Activated CD4-positive, alpha-beta T cell treated with anti-CD3 and anti-CD28 coated beads, Interleukin-2, amount 10 ng/mL, durations not matched to agents 7 days and 5 days (primary cell): ENCODE measurements at places on chromosomes 11 and 22.
A peak's percentile ranks its signal among the peaks of the same experiment; 100 is the strongest.

DNA sequence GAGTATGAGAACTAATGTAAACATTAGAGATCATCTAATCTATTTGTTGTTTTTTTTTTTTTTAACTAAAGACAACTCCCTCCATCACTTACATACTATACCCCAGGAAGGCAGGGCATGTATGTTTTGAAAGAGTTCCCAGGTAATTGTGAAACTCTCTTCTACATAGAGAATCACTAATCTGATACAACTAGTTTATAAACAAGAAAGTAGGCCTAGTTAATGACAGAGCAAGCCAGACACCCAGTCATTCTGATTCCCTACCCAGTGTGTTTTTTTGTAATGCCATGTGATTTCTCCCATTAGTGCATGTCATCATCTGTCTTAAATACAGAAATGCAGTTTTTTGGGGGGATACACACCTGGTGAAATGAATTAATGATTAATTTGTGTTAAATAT lies 120.9 kb downstream of the C11orf65 start:
- DNase-seq: no peak

DNA sequence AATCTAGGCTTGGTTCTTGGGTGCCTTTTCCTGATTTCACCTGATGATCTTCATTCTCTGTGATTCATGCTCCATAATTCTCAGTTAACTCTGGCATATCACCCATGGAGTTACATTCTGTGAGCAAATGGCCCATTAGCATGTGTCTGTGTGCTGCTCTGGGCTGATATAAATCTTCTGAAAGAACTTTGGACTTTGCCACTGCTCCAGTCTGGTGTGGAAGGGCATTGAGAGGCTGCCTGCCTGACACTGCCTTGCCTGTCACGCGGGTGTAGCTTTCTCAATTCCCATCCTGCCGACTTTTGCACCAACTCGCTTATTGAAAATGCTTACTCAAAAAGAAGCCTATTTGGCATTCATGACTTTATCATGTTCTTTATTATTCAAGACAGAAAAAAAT lies 42.2 kb downstream of the FAT3 start:
- DNase-seq: no peak

DNA sequence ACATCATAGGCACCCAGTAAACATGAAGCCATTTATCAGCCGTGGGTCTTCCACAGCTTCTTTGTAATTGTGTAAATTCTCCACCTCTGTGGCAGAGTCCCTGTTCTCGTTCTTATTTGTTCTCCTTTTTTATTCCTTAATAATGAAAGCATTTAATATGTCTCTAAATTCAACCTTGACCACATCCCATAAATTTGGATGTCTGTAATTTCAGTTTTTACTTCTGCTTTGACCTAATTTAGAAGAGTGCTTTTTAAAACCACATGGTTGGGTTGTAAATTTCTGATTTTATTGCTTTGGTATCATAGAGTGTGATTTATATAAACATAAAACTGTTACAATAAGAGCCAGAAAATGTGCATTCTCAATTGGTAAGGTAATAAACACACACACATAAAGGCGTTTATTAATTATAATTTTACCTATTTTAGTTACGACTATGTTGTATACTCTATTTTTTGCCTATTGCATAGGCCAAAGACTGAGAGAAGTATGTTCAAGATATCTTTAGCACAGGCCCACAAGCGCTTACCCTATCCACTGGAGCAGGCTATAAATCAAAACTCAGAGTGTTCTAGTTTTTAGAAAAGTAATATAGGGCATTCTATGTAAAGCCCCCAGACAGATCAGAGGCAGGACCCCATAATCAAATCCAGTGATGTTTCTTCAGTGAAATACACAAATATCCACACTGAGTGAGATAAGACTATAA lies 58.0 kb upstream of the CCND1 start:
- DNase-seq: no peak

DNA sequence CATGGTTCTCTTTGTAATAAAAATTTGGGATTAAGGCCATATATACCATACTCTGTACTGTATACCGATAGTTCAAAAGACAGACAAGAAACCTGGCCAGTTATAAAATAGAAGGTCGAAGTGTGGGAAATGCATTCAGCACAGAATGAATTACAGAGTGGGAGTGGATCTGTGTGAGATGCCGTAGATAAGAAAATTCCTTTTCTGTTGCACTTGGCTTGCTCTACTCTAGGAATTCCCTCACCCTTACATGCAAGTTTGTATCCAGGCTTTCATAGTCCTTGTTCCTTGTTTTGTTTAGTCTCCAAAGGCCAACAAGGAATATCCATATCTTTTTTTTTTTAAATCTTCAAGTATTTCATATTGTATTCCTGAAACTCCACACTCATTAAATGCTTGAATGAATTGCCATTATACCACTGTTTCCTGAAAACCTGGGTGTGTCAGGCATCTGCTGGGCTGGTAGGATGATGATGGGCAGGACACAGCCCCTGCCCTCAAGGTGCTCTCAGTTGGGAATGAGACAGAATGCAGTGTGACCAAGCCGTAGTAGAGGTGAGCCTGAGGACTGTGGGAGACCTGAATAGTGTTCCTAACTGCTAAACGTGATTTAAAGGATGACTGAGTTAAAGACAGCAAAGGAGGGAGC lies 53.5 kb downstream of the TEAD1 start:
- no peak for DNase-seq

GRCh38 chr11:120611581-120611980 lies 100.0 kb downstream of the GRIK4 start:
- no peak for DNase-seq

- DNase-seq: no peak
Observed at GRCh38 chr22:37409459-37410050, 17.7 kb downstream of the ELFN2 start.

DNA sequence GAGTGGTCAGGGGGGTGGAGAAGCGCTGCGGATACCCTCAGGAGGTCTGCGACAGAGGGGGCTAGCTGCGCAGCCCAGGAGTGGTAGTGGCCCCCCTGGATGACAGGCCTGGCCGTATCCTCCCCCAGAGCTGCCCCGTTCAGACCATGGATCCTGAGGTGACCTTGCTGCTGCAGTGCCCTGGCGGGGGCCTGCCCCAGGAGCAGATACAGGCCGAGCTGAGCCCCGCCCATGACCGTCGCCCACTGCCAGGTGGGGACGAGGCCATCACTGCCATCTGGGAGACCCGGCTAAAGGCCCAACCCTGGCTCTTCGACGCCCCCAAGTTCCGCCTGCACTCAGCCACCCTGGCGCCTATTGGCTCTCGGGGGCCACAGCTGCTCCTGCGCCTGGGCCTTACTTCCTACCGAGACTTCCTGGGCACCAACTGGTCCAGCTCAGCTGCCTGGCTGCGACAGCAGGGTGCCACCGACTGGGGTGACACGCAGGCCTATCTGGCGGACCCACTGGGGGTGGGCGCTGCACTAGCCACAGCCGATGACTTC lies 505 bp downstream of the NUDT22 start:
- peak; percentile 73 for DNase-seq

- DNase-seq: no peak
Observed at GRCh38 chr22:36443198-36443770, 38.2 kb downstream of the TXN2 start.

- DNase-seq: no peak
Observed at GRCh38 chr22:26912655-26913345, 255.4 kb downstream of the MIAT start.

DNA sequence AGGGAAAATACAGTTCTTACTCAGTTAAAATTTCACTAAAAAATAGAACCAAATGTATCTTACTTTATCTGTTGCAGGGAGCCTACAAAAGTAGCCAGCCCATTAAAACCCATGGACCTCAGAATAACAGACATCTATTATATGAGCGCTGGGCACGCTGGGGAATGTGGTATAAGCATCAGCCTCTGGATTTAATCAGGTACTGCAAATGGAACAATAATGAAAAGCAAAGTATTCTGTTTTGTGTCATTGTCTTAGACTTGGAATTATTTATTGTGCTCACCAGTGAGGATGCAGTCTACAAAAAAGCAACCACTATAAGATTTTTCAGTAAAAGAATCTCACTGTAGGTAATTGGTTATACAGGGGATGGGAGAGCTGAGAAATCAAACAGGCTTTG lies 30.2 kb downstream of the MUC15 start:
- no peak for DNase-seq

GRCh38 chr11:69986440-69986787 lies 91.7 kb upstream of the ANO1 start:
- DNase-seq: no peak

GRCh38 chr11:58059007-58059350 lies 28.2 kb downstream of the OR6Q1 start:
- DNase-seq: no peak

DNA sequence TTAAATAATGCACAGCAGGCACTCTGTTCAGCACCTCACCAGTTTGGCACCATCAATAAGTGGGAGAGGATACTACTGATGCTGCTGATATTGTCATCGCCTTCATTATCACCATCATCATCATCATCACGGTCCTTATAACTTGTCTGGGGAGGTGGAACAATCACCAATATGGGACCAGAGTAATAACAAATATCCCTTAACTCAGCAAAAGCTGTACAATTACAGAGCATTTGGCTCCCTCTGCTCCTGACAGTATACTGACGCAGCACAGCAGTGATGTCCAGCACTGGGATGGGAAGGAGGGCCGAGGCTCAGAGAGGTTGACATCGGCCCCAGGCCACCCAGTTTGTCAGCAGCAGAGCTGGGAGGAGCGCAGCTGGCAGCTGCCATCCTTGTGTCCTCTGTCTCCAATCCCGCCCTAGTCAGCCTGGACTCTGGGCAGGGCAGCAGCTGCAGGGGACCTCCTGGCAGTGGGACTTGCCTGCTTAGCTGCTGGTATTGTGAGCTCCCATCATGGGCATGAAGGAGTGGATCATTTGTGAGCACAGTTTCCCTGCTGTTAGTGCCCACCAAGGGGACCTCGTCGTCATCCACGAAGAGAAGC lies 90.0 kb downstream of the DHCR7 start:
- no peak for DNase-seq

DNA sequence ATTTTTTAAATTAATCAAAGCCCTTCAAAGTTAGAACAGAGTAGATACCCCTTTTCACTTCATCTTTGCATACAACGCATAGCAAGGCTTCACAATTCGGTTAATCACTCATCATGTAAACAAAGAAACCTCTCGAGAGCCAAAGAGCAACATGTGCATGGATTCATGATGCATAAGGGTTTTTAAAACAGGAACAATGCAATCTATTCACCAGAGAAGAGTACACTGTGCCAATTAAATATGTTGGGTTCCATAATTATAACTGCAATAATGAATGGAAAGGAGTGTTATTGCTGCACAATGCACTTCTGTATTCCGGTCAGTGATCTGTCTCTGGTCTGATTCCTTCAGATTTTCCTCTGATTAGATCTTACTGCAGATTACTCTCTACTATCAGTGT lies 45.3 kb downstream of the CADM1 start:
- no peak for DNase-seq

- DNase-seq: no peak
Observed at GRCh38 chr22:37387793-37388192, 39.5 kb downstream of the ELFN2 start.

DNA sequence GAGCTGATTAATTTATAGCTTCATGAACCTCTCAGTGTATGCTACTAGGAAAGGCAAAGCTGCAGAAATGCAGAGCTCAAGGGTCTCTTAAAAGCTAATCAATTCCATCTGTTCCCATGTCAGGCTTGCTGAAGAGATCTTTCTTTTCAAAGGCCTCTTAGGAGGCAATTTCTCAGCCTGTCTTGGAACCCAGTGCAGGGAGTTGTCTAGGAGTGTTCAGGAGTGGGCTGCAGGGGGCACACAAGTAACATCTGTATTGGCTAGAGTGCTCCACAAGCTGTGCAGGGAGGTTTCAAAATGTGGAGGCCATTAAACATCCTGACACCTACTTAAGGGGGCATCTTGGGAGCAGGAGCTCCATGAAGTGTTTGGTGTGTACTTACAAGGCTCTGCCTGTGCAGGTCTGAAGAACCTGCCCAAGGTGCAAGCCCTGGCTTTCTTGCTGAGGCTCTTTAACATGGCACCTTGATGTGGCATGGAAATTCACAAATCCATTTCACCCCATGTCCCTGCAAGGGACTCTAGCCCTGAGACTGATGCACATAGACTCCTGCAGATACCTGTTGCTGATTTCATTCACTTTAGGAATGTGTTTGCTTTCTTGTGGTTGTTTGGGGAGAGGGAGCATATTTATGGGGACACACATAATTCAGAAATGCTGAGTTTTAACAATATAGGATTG lies 134.7 kb downstream of the ME3 start:
- no peak for DNase-seq

GRCh38 chr11:1636291-1636950 lies 6.8 kb downstream of the KRTAP5-5 start:
- no peak for DNase-seq

DNA sequence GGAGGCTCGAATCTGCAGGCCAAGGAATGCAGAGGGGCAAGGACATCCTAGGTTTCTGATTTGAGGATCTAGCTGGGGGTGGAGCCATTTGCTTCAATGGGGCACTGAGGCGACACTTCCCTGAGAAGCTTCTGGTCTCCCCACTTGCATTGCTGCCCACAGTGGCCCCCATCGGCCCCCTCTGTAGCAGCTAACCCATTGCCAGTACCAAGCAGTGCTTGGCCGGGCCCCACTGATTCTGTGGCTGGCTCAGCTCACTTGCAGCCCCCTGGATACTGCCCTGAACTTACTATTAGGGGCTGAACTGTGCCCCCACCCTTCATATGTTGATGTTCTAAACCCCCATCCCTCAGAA lies 42.9 kb upstream of the SHISAL1 start:
- no peak for DNase-seq

DNA sequence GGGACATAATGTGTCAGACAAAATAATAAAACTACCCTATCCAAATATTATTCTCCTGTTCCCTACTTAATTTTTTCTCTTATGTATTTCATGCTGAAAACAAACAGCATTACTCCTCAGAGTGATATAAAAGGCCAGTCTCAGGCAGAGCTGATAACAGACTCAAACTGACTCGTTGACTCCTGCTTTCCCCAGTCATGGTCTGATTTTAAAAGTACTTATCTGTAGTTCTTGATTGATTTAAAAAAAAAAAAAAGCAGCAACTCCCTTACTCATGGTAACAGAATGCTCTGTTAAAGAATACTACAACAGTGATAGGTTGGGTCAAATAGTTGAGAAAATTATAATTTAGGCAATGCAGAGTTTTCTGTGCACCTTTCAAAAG lies 90.3 kb upstream of the BARX2 start:
- DNase-seq: no peak

- DNase-seq: no peak
Observed at GRCh38 chr11:73429121-73429750, 53.0 kb downstream of the RELT start.

- DNase-seq: no peak
Observed at GRCh38 chr11:96023275-96023674, 99.4 kb upstream of the MTMR2 start.

- peak; percentile 35 for DNase-seq
Observed at GRCh38 chr22:22954656-22955055, 67.0 kb downstream of the IGLL5 start.
